ENCODE measurements at places on chromosomes 16 and 17.
A peak's percentile ranks its signal among the peaks of the same experiment; 100 is the strongest.

- DNase-seq = no peak
Measured at GRCh38 chr17:30133197-30133596, 16.6 kb downstream of the NSRP1 start.

- DNase-seq = no peak
Measured at GRCh38 chr17:65759532-65759931, 198.1 kb upstream of the AXIN2 start.

GRCh38 chr16:51665436-51665998 is 514.4 kb upstream of the SALL1 start:
- no peak for DNase-seq

DNA sequence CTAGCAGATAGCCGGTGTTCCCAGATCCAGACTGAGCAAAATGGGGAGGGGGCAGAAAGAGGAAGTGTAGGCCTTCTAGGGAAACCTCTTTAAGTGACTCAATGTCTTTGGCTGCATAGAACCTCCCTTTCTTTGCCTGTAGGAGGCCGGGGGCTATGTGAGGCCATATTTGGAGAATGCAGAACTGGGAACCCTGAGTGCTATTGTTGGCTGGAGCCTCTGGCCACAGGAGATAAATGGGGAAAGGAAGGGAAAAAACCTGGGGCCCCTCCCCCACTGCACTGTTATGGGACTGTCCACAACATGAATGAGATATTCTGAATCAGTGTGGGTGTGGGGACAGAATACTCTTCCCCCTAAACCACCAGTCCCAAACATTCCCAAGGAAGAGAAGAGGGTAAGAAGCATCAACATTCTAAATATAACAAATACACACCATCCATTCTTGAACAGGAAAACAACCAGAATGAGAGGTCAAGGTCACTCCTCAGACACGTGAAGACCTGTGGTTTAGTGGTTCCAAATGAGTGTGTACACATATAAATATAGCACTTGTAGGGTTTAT is 2.4 kb downstream of the VPS25 start:
- no peak for DNase-seq

DNA sequence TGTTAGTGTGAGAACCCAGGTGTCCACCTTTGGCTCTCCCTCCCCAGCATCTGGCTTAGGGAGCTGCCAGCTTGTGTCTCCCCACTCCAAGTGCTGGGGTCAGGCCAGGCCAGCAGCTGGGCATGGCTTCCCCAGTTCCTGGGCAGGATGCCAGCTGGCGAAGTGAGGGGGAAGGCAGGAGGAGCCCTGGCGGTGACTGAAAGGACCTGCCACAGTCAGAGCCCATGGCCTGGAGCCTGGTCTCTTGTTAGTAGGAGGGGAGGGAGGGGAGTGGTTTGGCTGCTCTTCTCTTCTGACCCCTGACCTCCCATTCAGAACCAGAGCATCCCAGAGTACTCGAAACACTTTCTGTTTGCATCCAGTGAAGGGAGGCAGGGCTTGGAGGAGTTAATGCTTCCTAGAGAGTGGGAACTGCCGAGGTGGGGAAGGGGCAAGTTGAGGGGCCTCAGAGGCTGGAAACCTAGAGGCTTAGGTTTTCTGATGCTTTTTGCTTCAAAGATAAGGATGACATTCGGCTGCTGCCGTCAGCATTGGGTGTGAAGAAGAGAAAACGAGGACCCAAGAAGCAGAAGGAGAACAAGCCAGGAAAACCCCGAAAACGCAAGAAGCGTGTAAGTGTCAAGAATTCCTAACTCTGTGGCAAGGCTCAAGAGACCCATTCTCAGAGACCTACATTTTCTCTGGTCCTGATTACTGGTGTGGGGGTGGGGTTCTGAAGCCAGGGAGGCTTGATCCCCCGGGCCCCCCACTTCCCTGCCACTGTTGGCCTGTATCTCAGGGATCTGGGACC is 772 bp downstream of the CHD3 start:
- peak; percentile 63 for DNase-seq

- DNase-seq = peak; percentile 31
Measured at GRCh38 chr16:87702325-87702811, 63.4 kb downstream of the KLHDC4 start.

DNA sequence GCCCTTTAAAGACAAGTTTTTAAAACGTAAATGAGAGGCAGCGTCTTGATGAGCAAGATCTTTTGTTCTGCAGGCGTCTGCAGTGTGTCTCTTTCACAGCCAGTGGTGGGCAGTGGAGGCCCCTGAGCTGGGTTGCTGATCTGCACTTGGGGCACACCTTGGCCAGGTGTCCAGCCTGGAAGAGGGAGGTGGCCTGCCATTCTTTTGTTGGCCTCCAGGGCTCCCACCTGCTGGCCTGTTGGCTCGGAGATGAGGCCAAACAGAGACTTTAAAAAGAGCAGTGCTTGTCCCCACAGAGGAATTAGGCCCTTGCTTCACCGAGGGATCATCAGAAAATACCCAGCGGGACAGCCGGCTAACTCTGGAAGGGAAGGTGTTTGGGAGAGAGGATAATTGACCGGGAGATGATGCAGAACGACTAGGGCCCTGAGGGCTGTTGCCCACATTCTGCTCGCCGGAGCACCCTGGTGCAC is 145.9 kb upstream of the PLCG2 start:
- no peak for DNase-seq

GRCh38 chr17:72342627-72343527 is 222.1 kb downstream of the SOX9 start:
- DNase-seq = peak; percentile 73

DNA sequence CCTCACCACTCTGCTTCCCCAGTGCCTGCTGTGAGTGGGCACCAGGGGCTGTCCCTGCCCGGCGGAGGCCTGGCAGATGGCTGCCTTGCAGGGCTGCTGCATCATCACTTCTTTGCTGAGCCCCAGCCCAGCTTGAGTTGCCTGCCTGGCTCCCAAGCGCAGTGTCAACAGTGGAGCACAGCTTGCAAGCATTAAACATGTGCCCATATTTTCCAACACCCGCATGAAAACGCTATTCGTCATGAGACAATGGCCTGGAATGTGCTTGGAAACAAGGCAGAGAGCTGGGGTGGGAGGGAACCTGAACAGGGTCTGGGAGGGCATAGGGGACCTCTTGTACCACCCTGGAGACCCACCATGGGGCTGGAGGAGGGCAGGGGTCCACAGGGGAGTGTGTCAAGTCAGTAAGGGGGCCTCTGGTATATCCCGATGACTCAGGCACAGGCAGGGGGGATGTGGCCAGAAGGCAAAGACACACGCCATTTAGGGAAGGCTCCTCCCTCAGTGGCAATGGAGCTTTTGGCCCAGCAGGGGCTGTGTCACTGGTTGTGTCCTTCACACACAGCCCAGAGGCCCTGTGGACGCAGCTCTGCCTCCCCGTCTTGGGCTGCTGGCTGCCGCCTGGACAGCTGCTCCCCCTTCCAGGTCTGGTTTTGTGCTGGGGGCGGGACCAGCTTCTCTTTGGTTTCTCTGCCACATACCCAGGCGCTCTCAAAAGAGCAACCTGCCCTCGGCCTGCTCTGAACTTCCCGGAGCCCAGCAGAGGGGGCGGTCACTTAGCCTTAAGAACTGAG is 17.4 kb upstream of the MTSS2 start:
- DNase-seq = no peak

DNA sequence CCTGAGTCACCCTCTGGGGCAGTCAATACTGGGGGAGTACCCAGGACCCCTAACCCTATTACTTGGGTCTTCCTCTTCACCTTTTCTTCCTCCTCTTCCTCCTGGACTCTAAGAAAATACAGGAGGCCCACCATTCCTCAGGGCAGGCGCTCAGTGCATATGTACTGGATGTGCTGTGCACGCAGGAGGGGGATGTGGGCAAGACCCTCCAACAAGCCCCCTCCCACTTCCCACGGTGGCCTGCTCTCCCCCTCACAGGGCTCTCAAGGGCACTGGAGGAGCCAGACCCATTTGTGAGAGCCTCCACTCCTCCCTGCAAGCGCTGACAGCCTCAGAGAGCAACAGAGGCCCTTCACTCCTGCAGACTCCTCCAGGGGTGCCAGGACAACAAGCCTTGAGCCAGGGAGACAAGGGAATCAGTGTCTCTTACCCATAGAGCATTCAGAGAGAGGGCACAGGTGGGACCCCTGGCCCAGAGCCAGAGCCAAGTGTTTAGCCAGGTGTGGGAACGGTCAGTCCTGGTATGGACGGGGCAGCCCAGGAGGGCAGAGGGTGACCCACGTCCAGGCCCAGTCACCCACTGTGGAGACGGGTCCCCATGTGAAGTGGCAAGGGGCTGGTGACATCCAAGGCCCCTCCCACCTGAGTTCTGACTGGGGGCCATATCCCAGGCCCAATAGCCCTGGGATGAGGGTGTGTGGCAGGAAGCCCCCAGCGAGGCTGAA is 27.3 kb upstream of the KSR1 start:
- DNase-seq = no peak

- DNase-seq = no peak
Measured at GRCh38 chr16:56897026-56897799, 32.2 kb downstream of the SLC12A3 start.

DNA sequence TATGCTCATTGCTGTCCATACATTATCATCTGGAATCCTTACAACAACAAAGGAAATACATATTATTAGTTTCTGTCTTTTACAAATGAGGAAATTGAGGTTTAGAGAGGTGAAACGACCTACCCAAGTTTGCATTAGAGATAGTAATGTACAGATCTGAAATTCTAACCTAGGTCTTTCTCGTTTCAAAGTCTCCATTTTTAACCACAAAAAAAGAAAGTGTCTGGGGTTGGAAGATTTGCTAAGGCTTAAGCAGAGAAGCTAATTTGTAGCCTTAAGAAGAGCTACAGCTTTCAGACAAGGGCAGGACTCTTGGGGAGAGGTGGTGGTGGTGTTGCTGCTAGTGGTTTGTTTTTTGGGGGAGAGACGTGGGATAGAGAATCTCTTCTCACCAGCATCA is 19.2 kb downstream of the CIITA start:
- DNase-seq = no peak

GRCh38 chr16:66293207-66293735 is 73.2 kb upstream of the CDH5 start:
- no peak for DNase-seq

- no peak for DNase-seq
Measured at GRCh38 chr16:54673313-54673712, 257.4 kb upstream of the IRX5 start.

GRCh38 chr17:57033296-57033695 is 51.8 kb upstream of the AKAP1 start:
- no peak for DNase-seq

DNA sequence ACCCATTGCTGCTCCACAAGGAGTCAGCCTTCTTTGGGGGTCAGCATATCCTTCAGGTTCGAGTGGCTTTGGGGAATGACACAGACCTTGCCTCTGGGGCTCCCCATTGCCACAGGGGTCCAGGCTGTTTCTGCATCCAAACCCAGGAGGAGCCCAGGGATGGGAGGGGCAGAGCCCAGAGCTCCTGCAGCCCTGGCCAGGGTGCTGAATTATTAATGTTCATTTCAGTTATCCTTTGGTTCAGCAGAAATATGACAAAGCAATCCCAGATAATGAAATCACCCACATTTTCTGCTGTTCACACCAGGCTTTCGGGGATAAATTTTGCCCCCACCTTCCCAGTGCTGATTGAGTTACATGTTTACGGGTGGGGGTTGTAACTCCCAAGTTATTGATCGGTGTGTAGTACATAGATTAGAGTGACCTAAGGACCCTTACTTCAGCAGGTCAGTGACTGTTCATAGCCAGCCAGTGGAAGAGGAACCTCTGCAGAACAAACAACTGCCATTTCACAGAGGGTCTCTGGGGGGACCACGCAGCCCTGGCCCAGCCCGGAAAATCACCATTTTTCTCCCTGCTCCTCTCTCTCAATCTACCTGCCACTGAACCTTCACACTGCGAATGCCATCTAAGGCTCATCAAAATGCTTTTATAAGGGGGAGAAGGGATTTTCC is 240.3 kb upstream of the N4BP1 start:
- no peak for DNase-seq

DNA sequence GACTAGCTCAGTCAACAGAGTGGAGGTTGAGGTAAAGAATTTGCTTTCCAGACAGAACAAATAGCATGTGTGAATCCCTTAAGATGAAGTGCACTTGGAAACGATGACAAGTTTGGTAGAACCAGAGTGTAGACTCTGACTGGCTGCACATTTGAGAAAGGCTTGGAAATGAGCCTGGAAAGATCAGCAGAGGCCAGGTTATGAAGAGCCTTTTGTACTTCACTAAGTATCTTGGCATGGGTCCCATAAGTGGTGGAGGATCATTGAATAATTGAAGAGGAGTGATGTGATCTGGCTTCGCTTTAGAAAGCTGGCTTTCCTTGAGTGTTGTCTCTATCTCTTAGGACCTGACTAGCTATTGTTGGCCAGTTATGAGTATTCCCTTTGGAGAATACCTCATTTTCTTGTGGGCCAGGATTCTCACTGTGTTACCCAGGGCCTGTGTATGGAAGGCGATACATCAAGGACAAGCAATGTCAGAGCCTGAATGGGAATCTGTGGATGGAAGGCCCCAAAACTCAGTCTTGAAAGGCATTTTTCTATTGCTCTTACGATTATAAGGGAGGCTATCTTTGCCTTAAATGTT is 329.8 kb downstream of the UTP18 start:
- DNase-seq = no peak

GRCh38 chr16:75555213-75555706 is 792 bp downstream of the TMEM231 start:
- peak; percentile 74 for DNase-seq

GRCh38 chr17:27558842-27559505 is 72.0 kb upstream of the LGALS9 start:
- no peak for DNase-seq

- no peak for DNase-seq
Measured at GRCh38 chr17:78044280-78044835, 84.2 kb downstream of the TMC6 start.

DNA sequence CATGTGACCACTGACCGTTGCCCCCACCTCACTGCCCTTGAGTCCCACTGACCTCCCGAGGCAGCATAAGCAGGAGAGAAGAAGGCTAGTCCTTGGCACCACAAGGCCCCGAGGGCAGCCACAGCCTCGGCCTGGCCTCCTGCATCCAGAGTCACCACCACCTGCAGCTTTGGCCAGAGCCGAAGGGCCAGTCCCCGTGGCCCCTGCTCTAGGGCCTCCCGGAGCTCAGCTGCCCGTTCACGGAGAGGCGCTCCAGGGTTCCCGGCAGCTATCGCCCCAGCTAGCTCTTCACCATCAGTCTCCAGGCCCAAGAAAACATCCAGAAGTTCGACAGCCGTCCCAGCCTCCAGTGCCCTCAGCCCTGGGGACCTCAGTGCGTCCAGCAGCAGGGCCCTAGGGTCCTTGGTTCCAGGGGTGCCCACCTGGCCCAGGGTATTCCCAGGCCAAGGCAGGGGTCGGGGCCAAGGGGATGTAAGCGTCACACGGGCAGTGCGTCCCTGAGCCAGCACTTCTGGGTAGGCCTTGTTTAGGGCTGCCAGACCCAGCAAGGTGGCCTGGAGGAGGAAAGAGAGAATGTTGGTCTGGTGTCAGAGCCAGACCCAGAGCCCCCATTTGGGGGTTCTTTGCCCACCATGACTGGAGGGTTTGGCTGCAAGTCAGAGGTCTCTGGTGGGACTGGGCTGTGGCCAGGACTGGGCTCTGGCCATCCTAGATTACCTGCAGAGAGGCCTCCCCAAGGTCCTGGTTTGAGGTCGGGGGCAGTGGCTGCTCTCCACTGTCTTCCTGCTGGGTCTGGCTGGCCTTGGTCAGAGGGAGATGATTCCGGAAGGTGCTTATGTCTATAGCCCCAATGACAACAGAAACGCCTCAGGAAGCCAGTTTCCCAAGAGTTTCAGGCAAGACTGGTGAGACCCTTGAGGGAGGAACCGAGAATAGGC is 1.8 kb downstream of the GHDC start:
- no peak for DNase-seq

All from right kidney (tissue), 9 donors.